ENCODE measurements at places on chromosomes 4 and X.

GRCh38 chrX:56797574-56798338 is 68.7 kb downstream of the NBDY start:
- peak; percentile 79 for DNase-seq

GRCh38 chr4:25144870-25145481 is 15.3 kb downstream of the SEPSECS start:
- DNase-seq = peak; percentile 53

DNA sequence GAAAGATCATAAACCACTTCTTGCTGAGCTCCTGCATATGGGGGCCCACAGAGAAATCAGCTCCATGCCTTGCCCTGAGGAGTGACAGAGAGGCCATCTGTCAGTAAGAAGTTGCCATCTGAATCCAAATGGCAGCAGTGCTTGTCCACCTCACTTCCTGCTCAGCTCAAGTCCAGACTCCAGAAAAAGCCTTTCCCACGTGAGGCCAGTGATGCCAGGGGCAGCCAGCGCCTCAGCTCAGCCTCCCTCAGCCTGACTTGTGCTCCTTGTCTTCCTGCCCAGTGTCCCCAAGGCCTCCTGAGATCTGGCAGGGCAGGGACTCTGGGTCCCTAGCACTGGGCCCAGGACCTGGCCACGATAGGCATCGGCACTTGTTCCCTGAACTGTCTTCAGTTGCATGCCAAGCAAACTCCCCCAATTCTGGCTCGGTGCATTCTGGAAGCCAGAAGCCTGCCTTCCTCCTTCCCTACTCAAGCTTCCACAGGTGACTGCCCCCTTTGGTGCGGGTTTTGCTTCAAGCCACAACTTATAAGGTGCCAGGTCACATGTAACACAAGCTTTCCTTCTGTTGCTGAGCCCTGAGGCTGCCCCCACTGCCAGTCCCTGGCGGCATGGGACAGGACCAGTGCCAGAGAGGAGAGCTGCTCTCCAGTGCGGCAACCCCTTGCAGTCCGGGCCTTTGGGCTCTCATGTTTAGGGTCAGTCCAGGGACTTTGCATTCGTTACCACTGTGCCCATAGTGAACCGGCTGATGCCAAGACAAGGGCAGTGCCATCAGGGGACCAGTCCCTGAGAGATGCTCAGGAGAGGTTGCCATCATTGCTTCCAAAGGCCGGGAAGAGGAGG is 2.2 kb downstream of the ZNF185 start:
- no peak for DNase-seq

- no peak for DNase-seq
Observed at GRCh38 chr4:71283642-71284257, 55.1 kb upstream of the SLC4A4 start.

GRCh38 chr4:4930677-4931076 is 71.2 kb downstream of the MSX1 start:
- DNase-seq = no peak

DNA sequence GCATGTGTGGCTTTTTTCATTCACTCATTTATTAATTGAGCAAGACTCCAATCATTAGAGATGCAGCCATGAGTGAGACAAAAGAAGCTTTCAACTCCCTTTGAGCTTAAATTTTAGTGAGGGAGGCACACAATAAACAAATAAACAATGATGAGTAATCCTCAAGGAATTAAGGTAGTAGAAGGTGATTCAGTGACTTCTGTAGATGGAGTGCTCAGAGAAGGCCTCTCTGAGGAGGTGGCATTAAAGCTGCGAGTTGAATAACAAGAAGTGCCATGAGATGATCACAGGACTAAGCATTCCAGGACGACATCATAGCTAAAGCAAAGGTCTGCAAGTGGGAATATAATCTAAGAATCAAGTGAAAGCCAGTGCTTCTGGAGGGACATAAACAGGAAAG is 77.6 kb downstream of the NWD2 start:
- no peak for DNase-seq

DNA sequence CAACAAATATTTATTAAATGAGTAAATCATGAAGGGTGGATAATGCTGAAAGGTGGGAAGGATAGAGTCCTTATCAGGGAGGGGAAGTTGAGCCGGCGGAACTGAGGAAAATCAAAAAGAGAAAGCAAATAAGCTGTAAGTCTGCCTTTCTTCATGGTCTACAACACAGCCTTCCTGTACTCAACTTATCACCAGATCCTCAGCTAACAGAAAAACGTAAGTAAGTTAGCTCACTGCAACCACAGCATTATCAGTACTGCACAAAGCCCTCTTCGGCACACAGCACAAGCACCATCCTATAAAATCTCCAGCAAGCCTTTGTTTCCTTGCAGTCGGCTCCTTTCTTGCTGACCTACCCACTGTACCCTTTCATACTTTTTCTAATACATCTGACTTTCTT is 70.3 kb downstream of the CRMP1 start:
- DNase-seq = peak; percentile 82

GRCh38 chrX:119375561-119375960 is 23.6 kb upstream of the SLC25A43 start:
- no peak for DNase-seq

DNA sequence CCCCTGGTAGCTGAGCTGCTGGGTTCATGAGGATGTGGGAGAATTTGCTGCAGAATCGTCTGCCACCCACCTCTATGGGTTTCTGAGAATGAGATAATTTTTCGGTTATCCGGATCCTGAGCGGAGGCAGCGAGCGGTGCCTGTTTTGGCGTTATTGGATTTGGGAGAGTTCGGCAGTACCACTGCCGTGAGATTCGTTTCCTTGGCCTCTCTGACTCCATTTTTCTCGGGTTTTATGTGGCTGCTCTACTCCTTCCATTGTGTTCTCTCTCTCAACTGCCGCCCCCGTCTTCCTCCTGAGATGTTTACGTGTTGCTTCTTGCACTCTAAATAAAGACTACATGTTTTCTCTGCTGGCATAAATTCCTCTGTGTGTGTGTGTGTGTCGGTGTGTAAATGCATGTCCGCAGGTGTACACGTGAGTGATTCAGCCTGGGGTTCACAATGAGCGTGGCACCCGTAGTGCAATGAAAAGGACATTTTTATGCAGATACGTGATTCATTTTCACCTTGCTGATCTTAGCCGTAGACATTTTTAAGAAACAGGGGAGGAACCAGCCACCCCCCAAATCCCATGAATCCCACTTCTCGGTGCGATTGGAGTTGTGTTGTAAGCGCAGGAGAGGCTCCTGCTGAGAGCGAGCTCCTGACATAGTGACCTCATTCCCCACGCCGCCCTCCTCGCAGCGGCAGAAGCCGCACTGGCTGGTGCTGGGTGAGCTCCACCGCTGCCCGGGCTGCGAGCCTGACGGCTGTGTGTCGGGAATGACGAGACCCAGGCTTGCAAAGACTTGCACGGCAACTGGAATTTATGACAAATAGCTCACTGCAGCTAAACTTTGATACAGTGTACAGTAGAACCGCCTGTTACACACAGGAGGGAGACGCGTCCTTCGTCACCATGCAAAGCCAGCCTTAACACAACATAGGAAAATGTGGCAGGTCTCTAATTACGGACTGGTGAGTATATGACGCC is 82.2 kb downstream of the STOX2 start:
- DNase-seq = peak; percentile 7

GRCh38 chr4:154450966-154451365 is 40.6 kb downstream of the DCHS2 start:
- no peak for DNase-seq

DNA sequence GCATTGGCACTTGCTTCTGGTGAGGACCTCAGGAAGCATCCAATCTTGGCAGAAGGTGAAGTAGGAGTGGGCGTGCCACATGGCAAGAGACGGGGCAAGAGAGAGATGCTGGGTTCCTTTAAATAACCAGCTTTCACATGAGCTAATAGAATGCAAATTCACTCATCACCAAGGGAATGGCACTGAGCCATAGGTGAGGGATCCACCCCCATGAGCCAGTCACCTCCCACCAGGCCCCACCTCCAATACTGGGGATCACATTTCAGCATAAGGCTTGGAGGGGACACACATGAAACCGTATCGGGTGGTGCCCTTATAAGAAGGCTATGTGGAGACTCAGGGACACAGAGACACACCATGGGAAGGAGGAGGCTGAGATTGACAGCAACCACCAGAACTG is 140.0 kb upstream of the MSX1 start:
- DNase-seq = no peak

DNA sequence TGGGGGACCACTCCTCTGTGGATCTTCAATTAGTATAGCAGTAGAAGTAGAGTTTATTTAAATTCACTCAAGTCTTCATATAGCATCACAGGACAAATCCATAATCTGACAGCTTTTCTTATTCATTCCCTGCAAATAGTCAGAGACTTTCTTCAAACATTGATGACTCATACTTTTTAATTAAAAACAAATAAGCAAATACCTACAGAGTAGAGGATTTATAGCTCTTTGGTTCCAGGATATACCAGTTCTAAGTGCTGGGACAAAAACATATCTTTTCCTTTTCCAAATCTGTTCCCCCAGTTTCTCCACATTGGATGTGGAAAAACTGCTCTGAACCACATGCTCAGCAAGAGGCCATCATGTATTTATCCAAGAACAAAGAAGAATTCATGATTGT is 24.1 kb downstream of the EMCN start:
- DNase-seq = no peak

GRCh38 chr4:140645614-140646412 is 77.1 kb upstream of the UCP1 start:
- DNase-seq = no peak

- DNase-seq = peak; percentile 64
Observed at GRCh38 chrX:15930585-15930984, 76.0 kb upstream of the AP1S2 start.

GRCh38 chr4:176575141-176575730 is 217.5 kb downstream of the VEGFC start:
- DNase-seq = no peak

GRCh38 chr4:112253382-112254000 is 21.9 kb downstream of the AP1AR start:
- peak; percentile 39 for DNase-seq

GRCh38 chr4:10810411-10810810 is 125.8 kb upstream of the CLNK start:
- no peak for DNase-seq

DNA sequence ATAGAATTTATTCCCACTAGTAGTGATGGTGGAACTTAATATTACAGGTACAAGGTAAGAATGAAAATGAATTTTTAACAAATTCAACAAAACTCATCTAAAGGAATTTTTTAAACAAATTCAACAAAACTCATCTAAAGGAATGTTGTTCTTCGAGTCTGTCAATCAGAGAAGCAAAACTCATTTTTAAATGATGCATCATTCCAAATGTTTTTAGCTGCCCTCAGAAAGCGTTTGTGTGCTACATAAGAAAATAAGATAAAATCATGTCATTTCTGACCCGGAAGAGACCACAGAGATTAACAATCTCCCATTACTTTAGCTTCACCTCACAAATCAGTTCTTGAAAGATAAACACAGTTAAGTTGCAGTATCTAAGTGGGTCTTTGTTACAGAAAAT is 129.4 kb downstream of the REELD1 start:
- no peak for DNase-seq

GRCh38 chr4:125991398-125991797 is 676.6 kb downstream of the FAT4 start:
- DNase-seq = no peak

GRCh38 chr4:37415845-37416369 is 171.4 kb downstream of the NWD2 start:
- DNase-seq = no peak

DNA sequence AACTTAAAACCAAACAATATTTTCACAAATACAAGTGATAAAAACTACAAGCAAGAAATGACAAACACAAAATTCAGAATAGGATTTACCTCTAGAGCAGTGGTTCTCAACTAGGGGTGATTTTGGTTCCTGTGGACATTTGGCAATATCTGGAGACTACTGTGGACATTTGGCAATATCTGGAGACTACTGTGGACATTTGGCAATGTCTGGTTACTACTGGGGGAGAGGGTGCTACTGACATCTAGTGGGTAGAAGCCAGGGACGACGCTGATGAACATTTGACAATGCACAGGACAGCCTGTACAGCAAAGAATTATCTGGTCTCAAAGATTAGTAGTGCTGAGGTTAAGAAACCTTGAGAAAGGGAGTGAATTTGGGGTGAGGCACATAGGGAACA is 169.8 kb downstream of the CLCN4 start:
- peak; percentile 1 for DNase-seq

- DNase-seq = peak; percentile 98
Observed at GRCh38 chr4:15756361-15756861, 21.7 kb upstream of the CD38 start.

DNA sequence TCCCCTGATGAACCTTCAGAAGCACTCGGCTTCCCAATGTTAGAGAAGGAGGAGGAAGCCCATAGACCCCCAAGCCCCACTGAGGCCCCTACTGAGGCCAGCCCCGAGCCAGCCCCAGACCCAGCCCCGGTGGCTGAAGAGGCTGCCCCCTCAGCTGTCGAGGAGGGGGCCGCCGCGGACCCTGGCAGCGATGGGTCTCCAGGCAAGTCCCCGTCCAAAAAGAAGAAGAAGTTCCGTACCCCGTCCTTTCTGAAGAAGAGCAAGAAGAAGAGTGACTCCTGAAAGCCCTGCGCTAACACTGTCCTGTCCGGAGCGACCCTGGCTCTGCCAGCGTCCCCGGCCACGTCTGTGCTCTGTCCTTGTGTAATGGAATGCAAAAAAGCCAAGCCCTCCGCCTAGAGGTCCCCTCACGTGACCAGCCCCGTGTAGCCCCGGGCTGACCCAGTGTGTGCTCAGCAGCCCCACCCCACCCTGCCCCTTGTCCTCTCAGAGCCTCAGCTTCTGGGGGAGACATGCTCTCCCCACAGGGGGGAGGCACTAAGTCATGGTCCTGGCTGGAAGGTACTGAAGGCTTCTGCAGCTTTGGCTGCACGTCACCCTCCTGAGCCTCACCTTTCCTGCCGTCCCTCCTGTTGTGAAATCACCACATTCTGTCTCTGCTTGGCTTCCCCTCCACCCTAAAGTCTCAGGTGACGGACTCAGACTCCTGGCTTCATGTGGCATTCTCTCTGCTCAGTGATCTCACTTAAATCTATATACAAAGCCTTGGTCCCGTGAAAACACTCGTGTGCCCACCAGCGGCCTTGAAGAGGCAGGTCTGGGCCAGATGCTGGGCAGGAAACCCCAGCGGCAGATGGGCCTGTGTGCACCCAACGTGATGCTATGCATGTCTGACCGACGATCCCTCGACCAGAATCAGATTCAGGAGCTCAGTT is 34.7 kb downstream of the NOP14 start:
- no peak for DNase-seq

- no peak for DNase-seq
Observed at GRCh38 chr4:68249434-68249833, 3.9 kb upstream of the TMPRSS11B start.

DNA sequence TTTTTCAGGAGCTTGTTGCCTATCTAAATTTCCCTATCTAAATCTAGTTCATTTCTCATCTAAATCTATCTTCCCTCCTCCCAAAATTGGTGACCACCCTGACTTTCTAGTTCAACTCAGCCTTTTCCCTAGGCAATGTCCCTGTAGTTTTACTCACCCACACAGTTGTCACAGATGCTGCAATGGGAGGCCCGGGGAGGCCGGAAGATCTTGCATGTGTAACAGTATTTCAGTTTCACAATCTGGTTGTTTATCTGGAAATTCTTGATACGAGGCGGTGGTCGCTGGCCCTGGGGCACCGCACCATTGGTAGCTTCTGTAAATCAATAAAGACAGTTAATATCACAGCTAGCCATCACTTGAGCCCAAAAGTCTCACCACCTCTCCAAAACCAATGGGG is 20.2 kb downstream of the ZDHHC9 start:
- DNase-seq = no peak

- no peak for DNase-seq
Observed at GRCh38 chr4:179544496-179544895, 2102.3 kb upstream of the AGA start.

- DNase-seq = no peak
Observed at GRCh38 chr4:113050371-113050755, 910 bp downstream of the ANK2 start.

- no peak for DNase-seq
Observed at GRCh38 chr4:181147416-181147951, 1095.7 kb upstream of the TENM3 start.

Data from common myeloid progenitor, CD34-positive (primary cell).